ENCODE measurements at places on chromosomes 16 and 17.

DNA sequence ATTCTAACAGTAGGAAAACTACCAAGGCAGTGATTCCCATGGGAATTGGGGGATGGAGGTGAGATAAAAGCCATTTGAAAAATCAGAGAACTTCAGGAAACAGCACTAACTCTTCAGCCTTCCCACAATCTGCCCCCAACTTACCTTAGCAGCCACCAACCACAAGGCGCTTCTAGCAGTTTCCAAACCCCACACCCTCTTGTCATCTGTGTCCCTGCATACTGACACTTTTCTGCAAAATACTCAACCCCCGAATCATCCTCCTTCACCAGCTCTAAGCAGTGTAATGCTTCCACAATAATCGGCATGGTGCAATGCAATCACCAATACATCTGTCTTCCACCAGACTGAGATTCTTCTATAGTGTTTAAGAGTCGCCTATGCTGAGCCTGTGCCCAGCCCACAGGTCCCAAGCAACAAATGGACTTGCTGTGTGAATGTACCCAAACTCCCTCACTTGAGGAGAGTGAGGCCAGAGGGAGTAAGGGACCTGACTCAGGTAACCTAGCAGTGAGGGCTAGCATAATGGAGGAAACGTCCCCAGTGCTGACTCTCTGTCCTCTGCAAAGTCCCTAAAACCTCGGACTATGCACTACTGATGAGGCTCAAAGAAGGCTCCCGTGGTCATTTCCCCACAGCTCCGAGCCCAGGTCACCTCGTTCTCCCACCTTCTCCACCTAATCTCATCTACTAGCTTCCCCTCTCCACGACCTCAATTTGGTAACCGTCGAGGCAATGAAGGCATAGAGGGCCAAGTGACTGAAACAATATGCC is 943 bp downstream of the DYNC1LI2 start:
- peak; percentile 32 for DNase-seq

DNA sequence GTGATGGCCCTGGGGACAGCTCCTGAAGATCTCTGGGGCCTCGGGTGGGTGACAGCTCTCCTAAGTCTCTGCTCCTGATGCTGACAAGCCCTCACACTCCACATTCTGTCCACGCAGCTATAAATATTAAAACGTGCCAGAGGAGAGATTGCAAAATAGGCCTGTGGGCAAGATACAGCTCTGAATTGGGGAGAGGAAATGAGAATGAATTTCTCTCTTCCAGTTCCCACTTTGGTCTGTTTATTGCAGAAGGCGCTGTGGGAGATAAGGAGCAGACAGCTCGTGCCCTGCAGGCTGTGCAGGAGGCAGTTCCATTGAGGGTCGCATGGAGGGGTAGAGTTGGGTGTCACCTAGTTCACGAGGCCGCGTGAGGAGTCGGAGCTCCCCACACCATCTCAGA is 87.5 kb upstream of the SDK2 start:
- no peak for DNase-seq

GRCh38 chr17:74892974-74893911 is at the start of gene FADS6:
FADS6 (minus strand) TSS chr17:74893633; CDS start chr17:74893595, 38 bp downstream.
- no peak for DNase-seq

- no peak for DNase-seq
These were observed 3.7 kb upstream of the PGS1 start for GRCh38 chr17:78374631-78375274.

DNA sequence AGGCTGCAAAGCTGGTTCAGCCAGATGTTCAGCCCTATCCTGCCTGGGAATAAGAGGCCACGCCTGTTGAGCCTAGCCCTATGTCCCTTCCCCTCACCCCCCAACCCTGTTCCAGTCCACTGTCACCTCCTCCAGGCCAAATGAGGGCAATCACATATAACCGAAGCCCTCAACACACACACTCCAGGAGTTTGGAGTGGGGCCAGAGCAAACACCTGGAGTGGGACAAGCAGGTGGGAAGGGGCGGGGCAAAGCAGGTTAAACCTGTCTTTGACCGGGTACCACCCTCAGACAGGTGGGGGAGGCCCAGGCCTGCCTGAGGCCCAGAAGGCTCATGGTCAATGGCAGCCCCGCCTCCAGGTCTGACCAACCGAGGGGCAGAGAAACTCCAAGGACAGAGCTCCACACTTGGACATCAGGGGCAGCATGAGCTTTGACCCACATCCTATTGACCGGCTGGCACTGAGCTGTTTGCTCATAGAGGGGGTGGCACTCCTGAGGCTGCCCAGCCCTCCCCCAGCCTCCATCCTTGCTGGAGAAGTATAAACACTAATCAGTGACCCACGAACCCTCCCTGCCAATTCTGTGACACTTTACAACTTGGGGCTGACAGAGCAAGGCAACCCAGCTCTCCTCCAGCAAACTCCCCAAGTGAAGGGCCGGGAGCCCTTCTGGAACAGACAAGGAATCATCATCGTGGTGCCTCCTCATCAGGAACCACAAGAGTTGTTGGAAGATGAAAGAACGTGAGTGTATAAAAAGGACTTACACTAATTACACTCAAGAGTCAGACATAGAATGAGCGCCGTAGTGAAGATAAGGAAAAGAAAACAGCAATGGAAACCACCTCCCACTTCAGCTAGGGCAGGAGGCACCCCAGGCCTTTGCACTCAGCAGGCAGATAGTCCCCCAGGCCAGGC is 1.5 kb downstream of the ESRP2 start:
- DNase-seq = no peak

- DNase-seq = no peak
These were observed 12.8 kb upstream of the CCL8 start for GRCh38 chr17:34306466-34306865.

GRCh38 chr17:51857052-51857597 is 301.4 kb downstream of the CA10 start:
- DNase-seq = no peak

DNA sequence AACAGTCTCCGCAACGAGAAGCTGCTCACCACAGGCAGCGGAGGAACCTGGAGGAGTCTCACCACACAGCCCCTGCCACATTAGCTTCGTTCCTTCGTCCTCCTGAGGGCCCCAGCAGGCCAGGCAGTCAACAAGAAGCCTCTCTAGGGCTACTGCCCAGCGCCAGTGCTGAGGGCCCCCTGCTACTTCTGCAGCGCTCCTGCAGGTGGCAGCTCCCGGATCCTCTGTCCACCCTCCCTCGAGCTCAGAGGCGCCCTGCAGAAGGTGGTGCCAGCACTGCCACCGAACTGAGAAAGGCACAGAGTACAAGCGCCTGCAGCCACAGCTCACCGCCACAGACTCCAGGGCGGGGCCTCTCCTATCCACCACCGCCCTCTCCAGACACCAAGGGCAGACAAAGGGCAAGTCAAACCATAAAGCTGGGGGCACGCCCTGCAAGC is 27.3 kb downstream of the KDM8 start:
- DNase-seq = peak; percentile 78

DNA sequence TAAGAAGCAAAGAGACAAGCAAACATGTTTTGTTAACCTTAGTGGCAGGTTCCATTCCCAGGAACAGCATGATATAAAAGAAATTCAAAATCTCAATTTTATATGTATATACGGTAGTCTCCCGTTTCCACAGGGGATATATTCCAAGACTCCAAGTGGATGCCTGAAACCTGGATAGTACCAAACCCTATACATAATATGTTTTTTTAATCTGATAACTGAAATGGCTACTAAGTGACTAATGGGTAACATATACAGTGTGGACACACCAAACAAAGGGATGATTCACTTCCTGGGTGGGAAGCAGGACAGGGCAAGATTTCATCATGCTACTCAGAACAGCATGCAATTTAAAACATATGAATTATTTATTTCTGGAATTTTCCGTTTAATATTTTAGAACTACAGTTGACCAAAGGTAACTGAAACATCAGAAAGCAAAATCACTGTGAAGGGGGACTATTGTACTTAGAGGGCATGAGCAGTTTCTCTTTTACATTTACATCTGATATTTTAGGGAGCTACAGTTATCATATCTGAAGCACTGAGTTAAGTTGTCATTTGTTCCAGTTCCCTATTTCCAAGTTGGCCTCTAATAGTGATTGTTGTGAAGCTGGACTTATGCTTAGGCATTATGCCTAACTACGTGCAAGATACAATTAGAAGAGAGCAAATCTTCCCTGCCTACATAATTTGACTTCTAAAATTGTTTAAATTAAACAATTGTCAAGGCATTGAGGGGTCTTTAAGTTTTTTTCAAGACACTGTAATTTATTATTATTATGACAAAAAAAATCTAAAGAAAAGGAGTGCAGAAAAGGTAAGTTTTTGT is 34.1 kb upstream of the ABCA6 start:
- no peak for DNase-seq

- no peak for DNase-seq
These were observed 129.9 kb downstream of the SNX11 start for GRCh38 chr17:48237456-48237855.

- no peak for DNase-seq
These were observed 12.1 kb upstream of the EDC4 start for GRCh38 chr16:67860589-67861398.

All from activated T-cell treated with anti-CD3 and anti-CD28 coated beads, Interleukin-2, amount 50 U/mL, for 48 hours (primary cell).